ENCODE measurements at places on chromosomes 4 and X.

DNA sequence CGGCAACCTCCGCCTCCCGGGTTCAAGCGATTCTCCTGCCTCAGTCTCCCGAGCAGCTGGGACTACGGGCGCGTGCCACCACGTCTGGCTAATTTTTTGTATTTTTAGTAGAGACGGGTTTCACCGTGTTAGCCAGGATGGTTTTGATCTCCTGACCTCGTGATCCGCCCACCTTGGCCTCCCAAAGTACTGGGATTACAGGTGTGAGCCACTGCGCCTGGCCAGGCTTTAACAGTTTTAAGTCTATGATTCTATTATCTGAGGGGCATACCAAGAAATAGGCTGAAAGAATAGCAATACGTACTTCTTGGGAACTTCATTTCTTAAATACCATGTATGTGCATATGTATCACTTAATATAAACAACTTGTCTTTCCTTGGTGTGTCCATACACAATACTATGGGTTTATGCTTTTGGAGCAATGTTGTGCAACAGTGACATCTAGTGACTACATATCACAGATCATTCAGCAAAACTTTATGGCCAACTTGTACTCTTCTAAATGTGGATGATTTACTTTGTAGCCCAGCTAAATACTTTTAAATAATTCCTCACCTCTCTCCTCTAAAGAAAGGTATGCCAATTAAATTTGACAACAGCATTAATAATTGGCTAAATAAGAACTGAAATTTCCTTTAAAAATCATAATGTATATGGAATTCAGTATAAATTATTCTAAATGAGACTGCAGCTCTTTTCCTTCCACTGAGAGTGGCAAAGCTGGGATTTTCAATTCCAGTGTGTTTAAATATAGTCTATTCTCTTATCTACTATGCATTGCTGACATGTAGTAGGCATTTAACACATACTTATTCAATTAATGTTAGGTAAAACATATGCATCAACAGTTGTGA is 10.4 kb downstream of the SLC9B1 start:
- DNase-seq = no peak

DNA sequence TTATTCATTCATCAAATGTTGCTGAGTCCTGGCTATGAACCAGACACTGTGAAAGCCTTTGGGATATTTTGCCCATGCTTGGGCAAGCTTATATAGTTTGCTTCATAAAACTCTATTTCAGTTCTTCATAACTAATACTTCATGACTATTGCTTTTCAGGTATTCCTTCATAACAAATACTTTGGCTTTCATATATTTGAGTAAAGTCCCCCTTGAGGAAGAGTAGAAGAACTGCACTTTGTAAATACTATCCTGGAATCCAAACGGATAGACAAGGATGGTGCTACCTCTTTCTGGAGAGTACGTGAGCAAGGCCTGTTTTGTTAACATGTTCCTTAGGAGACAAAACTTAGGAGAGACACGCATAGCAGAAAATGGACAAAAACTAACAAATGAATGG is 1.7 kb upstream of the AFP start:
- no peak for DNase-seq

- no peak for DNase-seq
Measured at GRCh38 chr4:52234561-52235440, 183.7 kb downstream of the SPATA18 start.

DNA sequence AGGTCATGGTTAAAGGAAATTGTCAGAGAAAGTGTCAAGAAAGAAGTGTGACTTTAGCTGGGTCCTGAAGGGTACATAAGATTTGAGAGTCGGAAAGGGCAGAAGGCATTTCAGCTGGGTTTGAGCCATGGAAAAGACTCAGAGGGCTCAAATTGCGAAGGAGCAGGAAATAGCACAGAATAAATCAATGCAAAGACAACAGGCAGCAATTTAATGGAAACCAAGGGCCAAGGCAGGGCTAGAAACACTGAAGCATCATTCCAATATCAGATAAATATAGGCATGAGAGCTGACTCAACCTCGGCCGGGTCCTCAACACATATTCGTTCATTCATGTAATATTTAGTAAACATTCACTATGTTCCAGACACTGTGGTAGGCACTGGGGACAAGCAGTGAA is 3.6 kb upstream of the FMR1 start:
- no peak for DNase-seq

DNA sequence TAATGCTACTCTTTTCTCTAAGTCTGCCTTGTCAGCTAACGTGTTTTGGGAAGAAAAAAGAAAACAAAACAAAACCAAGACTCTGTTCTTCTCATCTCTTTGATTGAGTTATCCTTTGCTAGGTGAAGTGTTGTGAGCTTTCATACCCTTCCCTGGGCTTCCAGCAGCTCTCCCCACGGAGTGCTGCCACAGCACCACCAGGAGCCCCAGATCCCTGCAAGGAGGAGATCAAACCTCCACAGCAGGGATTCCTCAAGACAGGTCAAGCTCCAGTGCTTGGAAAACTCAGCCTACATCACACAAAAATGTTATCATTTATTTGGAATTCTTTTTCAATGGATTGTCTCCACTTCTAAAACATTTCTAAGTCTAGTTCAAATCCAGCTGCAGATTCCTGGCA is 1981.9 kb upstream of the TENM3 start:
- DNase-seq = no peak

DNA sequence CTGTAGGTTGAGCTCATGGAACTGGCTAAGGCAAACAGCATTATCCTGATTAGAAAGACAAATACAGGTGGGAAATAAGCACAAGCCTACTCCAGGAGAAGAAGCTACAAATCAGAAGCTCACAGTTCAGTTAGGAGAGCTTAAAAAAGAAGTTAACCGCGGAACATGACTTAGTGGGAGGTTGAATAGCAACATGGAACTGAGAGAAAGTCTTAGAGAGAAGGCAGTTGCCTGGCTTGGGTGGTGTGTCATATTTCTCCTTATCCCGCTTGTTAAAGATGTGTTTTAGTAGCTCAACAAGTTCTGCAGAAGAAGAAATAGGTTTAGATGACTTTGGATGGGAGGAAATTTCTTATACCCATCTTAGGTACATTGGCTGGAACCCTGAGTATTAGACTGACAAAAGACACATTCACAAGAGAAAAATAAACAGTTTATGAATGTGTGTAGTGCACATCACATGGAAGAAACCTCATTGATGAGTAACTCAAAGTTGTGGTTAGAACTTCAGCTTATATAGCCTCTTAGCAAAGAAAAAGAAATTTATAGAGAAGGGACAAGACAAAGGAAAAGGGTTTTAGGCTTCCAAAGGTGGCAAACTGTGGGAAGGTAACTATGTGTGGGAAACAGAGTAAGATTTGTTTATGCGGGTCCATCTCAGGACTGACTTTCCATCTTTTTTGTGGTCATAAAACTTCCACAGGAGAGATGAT is 37.4 kb upstream of the RXFP1 start:
- DNase-seq = no peak

DNA sequence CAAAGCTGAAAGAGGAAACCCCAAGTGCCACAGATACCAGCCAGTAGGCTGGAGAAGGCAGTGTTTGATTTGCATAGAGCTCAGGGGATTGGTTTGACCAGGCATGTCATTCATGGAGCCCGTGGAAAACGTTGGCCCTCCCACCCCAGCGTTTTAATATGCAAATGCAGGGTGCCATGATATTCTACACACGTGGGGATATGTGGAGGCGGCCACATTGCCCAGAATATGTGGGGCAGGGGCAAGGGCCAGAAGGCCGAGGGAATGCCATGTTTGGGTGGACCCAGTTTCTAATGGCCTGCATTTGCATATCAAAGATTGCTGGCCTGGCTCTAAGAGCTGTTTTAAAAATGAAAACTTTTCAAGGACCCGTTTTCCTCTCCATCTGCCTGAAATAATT is 71.1 kb downstream of the MAP9 start:
- DNase-seq = no peak

DNA sequence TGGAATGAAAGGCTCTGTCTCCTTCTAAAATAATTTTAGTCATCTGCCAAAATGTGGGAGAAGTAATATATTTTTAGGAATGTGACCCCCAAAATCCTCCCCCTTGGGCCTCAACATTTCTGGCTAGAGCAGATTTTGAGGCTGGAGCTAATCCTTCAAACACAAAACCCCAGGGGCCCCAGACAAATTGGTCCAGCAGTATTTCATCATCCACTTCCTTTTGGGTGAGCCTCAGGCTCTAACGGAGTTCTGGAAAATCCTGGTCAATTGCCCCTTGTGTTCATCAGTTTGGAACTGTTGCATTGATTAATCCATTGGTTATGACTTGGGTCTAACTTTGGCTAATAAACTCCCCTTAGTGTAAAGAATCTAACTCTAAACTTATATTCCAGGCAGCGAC is 67.4 kb upstream of the PCDH19 start:
- DNase-seq = no peak

- no peak for DNase-seq
Measured at GRCh38 chr4:183830438-183830985, 74.6 kb upstream of the STOX2 start.

GRCh38 chr4:169716677-169717076 is 41.1 kb downstream of the HPF1 start:
- DNase-seq = no peak

DNA sequence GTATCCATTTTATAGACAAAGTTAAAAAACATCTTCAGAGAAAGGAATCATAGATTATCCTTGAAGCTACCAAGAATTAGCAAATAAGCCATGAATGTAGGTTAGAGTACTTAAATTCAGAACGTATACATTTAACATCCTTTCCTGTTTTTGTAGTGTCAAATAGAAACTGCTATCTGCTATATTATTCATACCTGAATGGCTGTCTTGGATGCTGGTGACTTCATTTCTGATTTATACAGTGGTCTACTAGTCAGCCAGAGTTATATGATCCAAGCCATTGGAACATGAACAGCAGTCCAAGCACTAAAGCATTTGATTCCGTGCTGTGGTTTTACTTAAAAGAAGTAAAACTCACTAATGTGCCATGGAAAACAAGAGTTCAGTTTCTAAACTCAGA is 58.3 kb upstream of the VSIG4 start:
- DNase-seq = no peak

DNA sequence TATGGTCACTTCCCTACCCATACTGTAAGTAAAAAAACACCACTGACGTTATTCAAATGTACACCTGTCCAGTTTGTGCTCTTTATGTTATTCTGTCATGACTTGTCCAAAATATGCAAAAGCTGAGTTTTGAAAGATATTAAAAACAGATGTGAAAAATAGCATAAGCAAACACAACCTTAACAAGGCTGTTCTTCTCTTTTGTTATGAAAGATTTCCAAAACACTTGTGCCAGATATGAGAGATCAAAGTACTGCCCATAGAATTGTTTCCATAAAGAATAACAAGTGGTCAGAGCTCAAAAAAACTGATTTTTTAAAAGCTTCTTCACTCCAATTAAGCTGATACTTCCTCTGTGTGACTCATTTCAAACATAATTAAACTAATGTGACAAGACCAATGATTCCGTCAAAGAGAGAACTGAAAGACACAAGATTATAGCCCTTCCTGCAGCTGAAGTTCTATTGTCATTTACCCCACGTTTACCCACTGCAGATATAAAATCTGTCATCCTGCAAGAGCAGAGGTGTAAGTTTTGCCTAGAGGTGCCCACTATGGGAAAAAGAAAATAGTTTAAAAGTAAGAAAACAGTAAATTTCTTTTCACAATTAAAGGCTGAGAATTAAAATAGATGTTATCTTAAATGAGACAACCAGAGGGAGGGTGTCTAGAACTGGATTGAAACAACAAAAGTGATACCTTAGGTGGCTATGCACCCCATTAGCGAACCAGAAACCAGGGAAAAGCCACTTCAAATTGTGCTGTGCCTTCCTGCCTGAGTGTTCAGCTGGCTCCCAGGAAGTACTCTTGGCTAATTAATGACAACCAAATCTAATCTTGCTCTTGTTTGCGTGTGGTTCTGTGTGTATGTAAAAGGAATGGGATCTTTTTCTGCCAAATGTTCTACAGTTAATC is 30.1 kb downstream of the RASSF6 start:
- DNase-seq = no peak

DNA sequence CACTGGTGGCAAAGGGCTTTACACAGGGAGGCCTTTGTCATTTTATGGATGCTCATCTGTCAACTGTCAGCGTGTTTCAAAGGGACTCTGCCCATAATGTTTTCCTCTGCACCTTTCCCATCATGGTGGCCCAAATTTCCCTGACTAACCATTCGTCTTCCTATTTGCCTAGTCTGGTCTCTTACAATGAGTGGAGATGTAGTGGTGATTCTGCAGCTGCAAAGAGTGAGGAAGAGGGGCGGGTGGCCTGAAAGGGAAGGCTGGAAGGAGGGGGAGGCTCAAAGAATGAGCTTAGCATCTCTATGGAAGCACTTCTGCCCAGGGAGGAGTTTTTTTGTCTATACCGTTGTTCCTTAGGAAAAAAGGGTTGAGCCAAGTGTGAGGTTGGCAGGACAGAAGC is 447.5 kb downstream of the NKX6-1 start:
- no peak for DNase-seq

- DNase-seq = no peak
Measured at GRCh38 chrX:38154340-38154739, 66.3 kb downstream of the SRPX start.

GRCh38 chrX:3728454-3728853 is 15.0 kb upstream of the PRKX start:
- DNase-seq = no peak

GRCh38 chrX:152537373-152537772 is 86.3 kb upstream of the GABRA3 start:
- no peak for DNase-seq

GRCh38 chr4:155569960-155570515 is 96.6 kb upstream of the GUCY1A1 start:
- DNase-seq = no peak

DNA sequence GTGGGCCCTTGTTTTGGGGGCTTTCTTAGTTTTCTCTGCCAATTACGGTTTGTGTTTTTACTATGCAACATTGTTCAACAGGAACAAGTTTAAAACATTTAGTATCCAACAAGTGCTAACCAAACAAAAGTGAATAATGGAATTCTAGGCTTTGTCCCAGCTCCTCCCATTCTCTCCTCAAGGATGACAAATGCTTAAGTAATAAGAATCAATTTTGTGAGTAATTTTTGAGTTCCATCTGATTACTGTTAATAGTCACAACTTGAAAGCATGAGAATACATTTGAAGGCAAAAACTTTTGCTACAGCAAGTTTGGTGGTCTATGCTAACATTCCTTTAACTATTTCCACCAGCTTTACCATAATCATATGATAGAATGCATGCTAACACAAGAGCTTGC is 78.1 kb upstream of the HPGD start:
- DNase-seq = no peak

DNA sequence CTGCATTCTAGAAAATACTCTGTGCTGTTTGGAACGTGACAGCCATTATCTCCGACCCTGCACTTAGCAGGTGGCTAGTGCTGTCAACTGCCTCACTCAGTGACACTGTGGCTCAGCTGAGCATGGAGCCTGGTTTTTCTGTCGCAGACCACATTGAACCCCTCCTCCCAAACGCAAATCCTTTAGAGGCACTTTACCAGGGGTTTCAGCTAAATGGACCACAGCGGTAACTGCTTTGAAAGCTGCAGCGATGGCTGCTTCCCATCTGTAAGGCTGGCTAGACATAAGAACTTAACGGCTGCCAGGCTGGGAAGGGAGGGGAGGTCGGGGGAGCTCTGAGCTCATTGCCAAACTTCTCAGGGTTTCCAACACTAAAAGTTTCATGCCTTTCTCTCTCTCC is 8.1 kb downstream of the SLC34A2 start:
- no peak for DNase-seq

- DNase-seq = no peak
Measured at GRCh38 chrX:13126775-13127174, 82.4 kb upstream of the FAM9C start.
